SJSA1 (cell line): ENCODE measurements at places on chromosomes 6 and 20.

DNA sequence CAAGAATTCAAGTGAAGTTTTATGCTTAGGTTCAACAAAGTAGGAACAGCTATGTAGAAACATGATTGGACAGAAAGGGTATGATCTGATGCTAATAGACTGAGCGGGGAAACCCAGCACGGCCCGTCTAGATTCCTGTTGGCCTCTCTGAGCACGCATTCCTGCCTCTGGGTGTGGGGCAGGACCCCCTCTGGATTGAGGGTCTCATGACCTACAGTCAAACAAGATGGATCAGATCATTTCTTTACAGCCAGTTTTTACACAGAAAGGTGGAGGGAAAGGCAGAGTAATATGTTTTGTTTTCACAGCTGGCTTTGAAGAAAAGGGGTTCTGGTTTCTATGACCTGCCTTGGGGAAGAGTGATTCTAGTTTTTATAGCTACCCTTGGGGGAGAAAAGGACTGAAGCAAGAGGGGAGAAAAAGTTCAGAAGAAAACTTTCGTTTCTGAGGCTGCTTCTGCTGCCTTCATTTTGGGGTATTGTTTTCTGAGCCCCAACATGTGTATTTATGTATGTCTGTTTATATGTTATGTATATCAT lies 99.6 kb upstream of the SLC22A16 start:
- no peak for DNase-seq

- DNase-seq: no peak
These were observed 351.2 kb upstream of the RUNX2 start for GRCh38 chr6:44976677-44977641.

DNA sequence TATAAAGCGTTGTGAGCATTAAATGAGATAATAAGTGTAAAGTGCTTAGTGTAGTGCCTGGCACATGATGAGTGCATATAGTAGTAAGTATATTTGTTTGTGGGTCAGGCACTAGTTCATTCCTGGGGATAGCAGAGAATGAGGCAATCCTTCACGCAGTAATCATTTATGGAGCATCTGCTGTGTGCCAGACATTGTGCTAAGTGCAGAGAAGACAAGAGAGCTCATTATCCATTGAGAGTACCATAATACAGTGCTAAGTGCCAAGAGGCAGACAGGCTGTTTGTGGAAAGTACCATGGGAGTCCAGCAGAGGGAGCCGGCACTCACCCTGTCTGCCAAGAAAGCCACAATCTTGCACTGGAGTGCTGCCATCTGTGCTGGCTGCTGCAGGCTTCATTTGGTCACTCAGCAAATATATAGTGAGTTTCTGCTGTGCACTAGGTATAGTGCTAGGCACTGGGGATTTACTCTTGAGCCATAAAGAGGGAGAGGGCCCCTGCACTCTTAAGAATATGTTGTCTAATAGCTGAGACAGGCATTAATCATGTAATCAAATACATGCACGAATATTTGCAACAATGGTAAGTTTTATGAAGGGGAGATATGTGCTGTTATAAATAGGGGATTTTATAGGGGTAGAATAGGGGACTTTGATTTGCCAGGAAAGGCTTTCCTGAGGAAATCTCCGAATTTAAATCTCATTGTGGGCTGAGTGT lies 12.9 kb upstream of the MROH8 start:
- peak; percentile 59 for DNase-seq

GRCh38 chr20:44572551-44573500 lies 9.6 kb upstream of the PKIG start:
- peak; percentile 93 for DNase-seq

GRCh38 chr6:28537509-28538140 lies 11.9 kb downstream of the GPX5 start:
- DNase-seq: no peak

DNA sequence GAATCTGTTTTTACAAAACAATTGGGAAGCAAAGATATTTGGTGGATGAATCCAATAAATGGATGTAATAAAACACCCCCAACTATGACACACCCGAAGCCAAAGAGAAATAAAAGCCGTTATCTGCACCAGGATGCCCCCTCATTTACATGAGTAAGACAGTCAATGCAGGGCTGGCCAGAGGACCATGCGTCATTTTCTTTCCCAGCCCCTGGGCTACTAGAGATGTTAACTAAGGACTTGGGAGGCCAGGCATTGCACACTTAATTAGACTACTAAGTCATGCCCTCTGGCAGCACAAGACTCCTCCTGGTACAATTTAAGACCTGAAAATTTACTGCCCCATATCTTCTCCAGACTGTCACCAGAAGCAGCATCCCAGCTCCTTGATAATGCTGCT lies 3.2 kb downstream of the LEMD2 start:
- no peak for DNase-seq

DNA sequence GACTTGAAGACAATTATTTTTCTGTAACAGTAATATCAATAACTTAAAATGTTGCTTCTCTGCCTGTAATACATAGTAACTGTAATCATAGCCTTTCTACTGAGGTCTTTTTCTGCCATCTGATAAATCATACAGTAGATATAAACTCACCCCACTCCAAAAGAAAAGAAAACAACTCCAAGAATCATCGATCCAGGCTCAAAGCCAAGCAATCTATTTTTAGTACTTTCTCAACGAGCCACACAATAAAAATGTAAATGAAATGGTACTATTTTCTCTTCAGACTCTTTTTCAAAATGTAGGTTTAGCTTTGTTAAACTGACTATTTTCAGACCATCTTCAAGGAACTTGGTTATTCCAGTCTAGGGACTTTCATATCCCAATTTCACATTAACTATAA lies 493.3 kb downstream of the ADGRB3 start:
- DNase-seq: no peak

DNA sequence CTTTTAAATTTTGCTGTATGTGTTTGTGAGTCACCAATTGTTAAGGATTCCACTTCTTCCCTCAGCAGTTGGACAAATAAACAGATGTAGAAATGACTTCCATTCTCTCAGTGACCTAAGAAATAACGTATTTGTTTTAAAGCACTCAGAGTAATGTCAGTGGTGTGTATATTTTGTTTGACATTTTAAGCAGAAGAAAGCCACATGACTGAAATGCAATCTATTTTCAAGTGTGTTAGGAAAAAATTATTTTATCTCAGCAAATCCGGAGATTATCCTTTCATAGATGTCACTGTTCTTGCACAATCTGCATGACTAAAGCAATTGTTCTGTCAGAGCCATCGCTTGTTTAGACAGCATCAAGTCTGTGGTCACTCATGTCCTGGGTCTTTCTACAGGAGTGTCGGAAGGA lies 77.1 kb downstream of the JAG1 start:
- peak; percentile 70 for DNase-seq

- no peak for DNase-seq
These were observed 598.8 kb downstream of the MAFB start for GRCh38 chr20:40090236-40090635.

DNA sequence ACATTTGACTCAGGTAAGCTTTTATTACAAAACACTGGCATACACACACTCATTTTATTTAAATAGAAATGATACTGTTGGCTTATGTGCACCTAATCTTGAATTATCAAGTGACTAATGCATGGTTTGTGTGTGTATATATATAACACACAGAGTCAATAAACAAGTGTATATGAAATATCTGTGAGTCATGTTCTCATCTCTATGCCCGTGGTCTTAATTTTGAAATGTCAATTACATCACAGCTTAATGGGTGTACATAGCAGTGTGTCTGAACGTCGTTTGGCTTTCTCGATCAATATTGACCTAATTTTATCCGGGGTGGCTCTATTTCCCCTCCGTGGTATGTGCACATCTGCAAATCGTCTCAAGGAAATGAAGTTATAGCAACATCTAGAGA lies 104.0 kb upstream of the ZFP64 start:
- no peak for DNase-seq

- no peak for DNase-seq
These were observed 202.3 kb downstream of the RPS12 start for GRCh38 chr6:133016631-133017030.

GRCh38 chr6:116159782-116160524 lies 34.0 kb upstream of the COL10A1 start:
- no peak for DNase-seq

GRCh38 chr20:760751-761417 lies 7.4 kb downstream of the SLC52A3 start:
- no peak for DNase-seq

DNA sequence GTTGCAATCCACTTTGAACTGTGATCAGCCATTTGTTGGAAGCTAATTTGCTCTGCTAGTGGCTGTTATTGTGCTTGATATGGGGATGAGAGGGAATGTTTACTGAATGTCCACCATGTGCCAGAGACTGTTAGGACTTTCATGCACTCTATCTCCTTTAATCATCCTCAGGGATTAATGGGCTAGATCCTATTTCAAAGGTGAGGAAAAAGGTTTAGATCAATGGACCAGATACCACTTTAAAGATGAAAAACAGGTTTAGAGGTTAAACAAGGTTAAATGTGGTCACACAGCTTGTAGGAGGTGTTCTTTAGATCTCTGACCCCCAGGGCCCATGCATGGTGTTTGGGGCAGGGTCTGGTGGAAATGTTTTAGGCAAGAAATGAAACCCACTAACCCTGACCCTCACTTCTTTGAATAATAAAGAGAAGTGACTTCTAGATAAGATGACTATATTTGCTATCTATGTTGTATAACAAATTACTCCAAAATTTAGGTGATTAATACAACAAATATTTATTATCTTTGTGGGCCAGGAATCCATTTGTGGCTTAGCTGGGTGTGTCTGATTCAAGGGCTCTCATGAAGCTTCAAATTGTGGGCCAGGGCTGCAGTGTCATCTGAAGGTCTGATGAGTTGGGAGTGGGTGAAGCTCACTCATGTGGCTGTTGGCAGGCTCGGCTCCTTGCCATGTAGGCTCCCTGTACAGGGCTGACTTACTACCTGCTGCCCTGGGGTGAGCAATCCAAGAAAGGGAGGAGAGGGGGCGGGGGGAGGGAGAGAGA lies 127.8 kb upstream of the FOXA2 start:
- DNase-seq: no peak

DNA sequence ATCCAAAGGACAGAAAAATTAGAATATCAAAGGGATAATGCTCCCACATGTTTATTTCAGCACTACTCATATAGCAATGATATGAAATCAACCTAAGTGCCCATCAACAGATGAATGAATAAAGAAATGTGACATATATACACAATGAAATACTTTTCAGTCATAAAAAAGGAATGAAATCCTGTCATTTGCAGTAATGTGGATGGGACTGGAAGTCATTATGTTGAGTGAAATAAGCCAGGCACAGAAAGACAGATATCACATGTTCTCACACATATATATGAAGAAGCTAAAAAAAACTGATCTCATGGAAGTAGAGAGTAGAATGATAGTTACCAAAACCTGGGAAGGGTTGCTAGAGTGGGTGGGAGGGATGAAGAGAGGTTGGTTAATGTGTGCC lies 135.7 kb downstream of the IBTK start:
- no peak for DNase-seq

DNA sequence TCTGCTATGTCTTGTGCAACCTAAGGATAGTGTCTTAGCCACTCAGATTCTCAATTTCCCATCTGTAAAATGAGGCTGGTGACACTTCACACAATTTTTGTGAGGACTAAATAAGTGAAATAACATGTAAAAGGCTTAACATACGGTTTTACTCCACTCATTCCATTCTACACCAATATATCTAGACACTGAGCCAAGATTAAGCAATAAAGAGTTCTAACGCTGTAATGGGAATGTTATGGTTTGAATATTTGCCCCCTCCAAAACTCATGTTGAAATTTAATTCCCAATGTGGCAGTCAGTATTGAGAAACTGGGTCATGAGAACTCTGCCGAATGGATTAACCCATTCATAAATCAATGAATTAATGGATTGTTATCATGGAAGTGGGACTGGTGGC lies 301.0 kb downstream of the HACE1 start:
- no peak for DNase-seq

- no peak for DNase-seq
These were observed 69.8 kb upstream of the RALGAPA2 start for GRCh38 chr20:20782231-20782630.

DNA sequence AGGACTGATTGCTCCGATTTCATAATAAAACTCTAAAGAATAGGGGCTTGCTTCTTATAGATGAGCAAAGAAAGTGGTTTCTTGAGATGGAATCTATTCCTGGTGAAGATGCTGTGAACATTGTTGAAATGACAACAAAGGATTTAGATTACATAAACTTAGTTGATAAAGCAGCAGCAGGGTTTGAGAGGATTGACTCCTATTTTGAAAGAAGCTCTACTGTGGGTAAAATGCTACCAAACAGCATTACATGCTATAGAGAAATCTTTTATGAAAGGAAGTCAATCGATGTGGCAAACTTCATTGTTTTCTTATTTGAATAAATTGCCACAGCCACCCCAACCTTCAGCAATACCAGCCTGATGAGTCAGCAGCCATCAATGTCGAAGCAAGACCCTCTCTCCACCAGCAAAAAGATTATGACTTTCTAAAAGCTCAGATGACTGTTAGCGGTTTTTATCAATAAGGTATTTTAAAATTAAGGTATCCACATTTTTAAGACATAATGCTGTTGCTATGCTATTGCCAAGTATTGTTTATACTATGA lies 12.7 kb upstream of the MTRF1L start:
- DNase-seq: no peak

DNA sequence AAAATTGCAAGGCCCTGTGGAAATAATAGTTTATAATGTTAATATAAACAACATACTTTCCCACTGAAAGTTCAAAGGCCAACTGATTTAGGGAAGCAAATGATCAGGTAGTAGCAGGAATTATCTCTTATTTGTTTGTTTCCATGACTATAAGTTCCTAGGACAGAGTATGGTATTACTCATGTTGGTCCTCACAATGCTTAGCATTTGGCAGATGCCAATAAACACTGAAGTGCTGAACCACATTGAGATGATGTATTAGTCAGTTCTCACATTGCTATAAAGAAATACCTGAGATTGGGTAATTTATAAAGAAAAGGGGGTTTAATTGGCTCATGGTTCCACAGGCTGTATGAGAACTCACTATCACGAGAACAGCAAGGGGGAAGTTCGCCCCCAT lies 129.6 kb upstream of the NUP153 start:
- DNase-seq: no peak

- DNase-seq: peak; percentile 71
These were observed 23.6 kb downstream of the BCL2L1 start for GRCh38 chr20:31698803-31699718.

DNA sequence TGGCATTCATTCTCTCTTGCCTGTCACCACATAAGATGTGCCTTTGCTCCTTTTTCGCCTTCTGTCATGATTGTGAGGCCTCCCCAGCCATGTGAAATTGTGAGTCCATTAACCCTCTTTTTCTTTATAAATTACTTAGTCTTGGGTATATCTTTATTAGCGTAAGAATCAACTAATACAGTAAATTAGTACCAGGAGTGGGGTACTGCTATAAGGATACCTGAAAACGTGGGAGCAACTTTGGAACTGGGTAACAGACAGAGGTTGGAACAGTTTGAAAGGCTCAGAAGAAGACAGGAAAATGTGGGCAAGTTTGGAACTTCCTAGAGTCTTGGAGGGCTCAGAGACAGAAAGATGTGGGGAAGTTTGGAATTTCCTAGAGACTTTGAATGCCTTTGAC lies 46.6 kb downstream of the RNF182 start:
- no peak for DNase-seq
